Sigmoid colon (tissue), 7 donors: ENCODE measurements at places on chromosomes 3 and 15.
A peak's percentile ranks its signal among the peaks of the same experiment; 100 is the strongest.

- no peaks in the 10 kb centered on the region for H3K36me3 ChIP-seq
- no peaks in the 10 kb centered on the region for H3K27me3 ChIP-seq
- H3K27ac ChIP-seq: peak overlapping the region; percentile 62
- no peak for DNase-seq
- H3K4me1 ChIP-seq: peaks cover 35% of the 10 kb centered on the region
Measured at GRCh38 chr3:114846779-114847178, 300.3 kb downstream of the ZBTB20 start.

- H3K36me3 ChIP-seq: no peaks in the 10 kb centered on the region
- H3K4me1 ChIP-seq: no peaks in the 10 kb centered on the region
- DNase-seq: no peak
- no peak overlapping the region for H3K4me3 ChIP-seq
- H3K27me3 ChIP-seq: no peaks in the 10 kb centered on the region
Measured at GRCh38 chr3:69214241-69214640, 91.8 kb upstream of the LMOD3 start.

GRCh38 chr3:50264964-50265485 is 3.9 kb upstream of the SEMA3B start:
- no peaks in the 10 kb centered on the region for H3K36me3 ChIP-seq
- peak overlapping the region; percentile 93 for H3K27ac ChIP-seq
- H3K4me1 ChIP-seq: peaks cover 86% of the 10 kb centered on the region
- H3K4me3 ChIP-seq: no peak overlapping the region

DNA sequence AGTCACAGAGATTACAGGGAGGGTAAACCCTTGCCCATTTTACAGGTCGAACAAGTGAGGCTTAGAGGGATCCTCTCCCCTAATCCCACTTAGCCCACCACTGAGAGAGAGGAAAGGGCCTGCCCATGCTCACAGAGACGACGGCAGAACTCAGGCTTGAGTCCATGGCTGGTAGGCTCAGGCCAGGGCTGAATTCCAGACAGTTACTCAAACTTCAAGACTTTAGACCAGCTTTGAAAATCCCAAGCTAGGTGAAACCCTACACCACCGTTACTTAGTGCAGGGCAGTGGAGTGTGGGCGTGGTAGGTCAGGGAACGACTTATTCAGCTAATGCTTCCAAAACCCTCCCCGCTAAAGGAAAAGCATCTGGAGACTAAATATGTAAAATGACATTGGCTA is 16.4 kb downstream of the GRIP2 start:
- no peak overlapping the region for H3K4me3 ChIP-seq
- no peaks in the 10 kb centered on the region for H3K36me3 ChIP-seq
- no peaks in the 10 kb centered on the region for H3K27me3 ChIP-seq
- peaks cover 18% of the 10 kb centered on the region for H3K4me1 ChIP-seq
- peak; percentile 39 for DNase-seq
- H3K27ac ChIP-seq: no peak overlapping the region

DNA sequence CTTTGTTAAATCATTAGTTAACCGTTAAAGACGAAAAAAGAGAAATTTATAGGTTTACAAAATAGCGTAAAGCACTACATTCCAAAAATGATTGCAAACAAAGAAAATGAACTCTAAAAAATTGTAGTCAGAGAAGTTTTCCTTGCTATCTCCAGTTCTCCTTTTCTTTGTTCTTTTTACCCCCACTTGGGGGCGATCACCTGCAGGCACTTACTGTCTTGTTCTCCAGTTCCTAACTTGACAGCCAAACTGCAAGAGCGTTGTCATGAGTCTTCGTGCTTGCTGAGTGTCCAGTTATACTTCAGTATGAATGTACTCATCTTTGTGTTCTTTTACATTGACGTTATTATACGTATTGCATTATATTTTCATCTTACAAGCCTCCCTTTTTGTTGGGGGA is 54.5 kb downstream of the CHD2 start:
- H3K27me3 ChIP-seq: no peaks in the 10 kb centered on the region
- H3K27ac ChIP-seq: no peak overlapping the region
- no peak for DNase-seq
- H3K4me1 ChIP-seq: no peaks in the 10 kb centered on the region
- H3K4me3 ChIP-seq: no peak overlapping the region

- no peaks in the 10 kb centered on the region for H3K36me3 ChIP-seq
- H3K27ac ChIP-seq: peak overlapping the region; percentile 38
- H3K4me3 ChIP-seq: peak overlapping the region; percentile 58
- peaks cover 12% of the 10 kb centered on the region for H3K27me3 ChIP-seq
- no peak for DNase-seq
Measured at GRCh38 chr3:36381311-36381956, 1.1 kb downstream of the STAC start.

- H3K27ac ChIP-seq: peak overlapping the region; percentile 74
- DNase-seq: peak; percentile 92
- no peaks in the 10 kb centered on the region for H3K4me1 ChIP-seq
- no peaks in the 10 kb centered on the region for H3K27me3 ChIP-seq
- no peak overlapping the region for H3K4me3 ChIP-seq
Measured at GRCh38 chr3:150146991-150147761, 176.5 kb upstream of the PFN2 start.

GRCh38 chr15:34038871-34039789 is at the start of gene AVEN:
Gene AVEN, minus strand, starts transcription at chr15:34039204. Its CDS starts 158 bp downstream, at chr15:34039046.
- H3K36me3 ChIP-seq: no peaks in the 10 kb centered on the region
- peak; percentile 66 for DNase-seq
- H3K4me3 ChIP-seq: peak within 1 kb of the TSS; percentile 85

DNA sequence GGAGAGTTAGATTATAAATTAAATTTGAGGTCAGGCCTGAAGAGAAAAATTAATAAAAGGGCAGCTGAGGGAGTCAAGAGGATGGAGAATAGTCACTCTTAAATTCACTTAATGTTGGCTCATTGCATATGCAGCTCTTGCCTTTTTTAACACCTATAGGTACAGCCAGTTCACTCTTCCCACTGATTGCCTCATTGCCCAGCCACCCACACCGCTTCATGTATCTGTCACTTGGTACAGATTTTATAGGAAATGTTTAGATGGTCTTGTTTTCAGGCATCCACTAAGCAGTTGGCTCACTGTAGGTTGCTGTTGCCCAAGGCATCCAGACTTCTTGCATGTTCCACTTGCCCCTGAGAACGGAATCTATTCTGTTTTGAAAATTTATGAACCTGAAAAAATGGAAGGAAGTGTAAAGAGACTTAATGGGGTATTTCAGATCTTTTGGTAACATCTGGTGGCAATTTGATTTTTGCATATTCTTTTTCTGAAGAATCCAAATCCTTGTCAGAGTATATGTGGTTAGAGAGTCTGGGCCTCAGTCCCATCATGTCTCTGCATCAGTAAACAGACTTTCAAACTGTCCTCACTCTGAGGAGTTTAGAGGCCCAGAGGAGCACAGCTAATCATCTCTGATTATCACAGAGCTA is 151.9 kb downstream of the RBPMS2 start:
- peaks cover 45% of the 10 kb centered on the region for H3K4me1 ChIP-seq
- H3K27ac ChIP-seq: no peak overlapping the region
- DNase-seq: no peak
- H3K36me3 ChIP-seq: no peaks in the 10 kb centered on the region
- no peaks in the 10 kb centered on the region for H3K27me3 ChIP-seq

GRCh38 chr3:143604402-143605185 is 243.7 kb downstream of the SLC9A9 start:
- H3K27me3 ChIP-seq: no peaks in the 10 kb centered on the region
- no peak overlapping the region for H3K4me3 ChIP-seq
- no peak for DNase-seq
- no peak overlapping the region for H3K27ac ChIP-seq
- no peaks in the 10 kb centered on the region for H3K4me1 ChIP-seq
- H3K36me3 ChIP-seq: no peaks in the 10 kb centered on the region

- H3K4me1 ChIP-seq: peaks cover 31% of the 10 kb centered on the region
- H3K27me3 ChIP-seq: no peaks in the 10 kb centered on the region
- no peak overlapping the region for H3K4me3 ChIP-seq
- no peak for DNase-seq
- H3K36me3 ChIP-seq: no peaks in the 10 kb centered on the region
Measured at GRCh38 chr3:73056014-73056844, 5.2 kb upstream of the EBLN2 start.

DNA sequence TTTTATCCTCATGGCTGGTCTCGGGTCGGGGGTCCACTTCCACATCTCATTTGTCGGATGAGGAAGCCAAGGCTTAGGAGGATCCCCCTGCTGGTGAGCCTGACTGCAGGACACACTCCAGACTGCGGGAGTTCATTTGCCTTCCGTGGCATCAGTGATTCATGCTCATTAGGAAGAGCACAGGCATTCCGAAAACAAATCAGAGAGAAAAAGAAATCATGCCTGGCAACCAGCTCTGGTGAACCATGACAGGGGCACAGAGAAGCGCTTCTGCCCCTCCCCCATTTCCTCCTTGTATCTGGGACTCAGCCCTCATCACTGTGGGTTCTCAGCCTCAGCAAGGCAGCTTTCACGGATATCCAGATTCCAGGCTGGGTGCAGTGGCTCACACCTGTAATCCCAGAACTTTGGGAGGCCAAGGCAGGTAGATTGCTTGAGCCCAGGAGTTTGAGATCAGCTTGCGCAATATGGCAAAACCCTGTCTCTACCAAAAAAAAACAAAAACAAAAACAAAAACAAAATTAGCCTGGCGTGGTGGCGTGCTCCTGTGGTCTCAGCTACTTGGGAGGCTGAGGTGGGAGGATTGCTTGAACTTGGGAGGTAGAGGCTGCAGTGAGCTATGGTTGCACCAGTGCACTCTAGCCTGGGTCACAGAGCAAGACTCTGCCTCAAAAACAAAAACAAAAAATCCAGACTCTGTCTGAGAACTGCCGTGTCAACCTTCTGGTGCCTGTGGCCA is 28.4 kb downstream of the IRAK2 start:
- no peak overlapping the region for H3K4me3 ChIP-seq
- no peaks in the 10 kb centered on the region for H3K36me3 ChIP-seq
- no peaks in the 10 kb centered on the region for H3K4me1 ChIP-seq
- H3K27ac ChIP-seq: peak overlapping the region; percentile 86
- no peaks in the 10 kb centered on the region for H3K27me3 ChIP-seq

- H3K27me3 ChIP-seq: no peaks in the 10 kb centered on the region
- no peaks in the 10 kb centered on the region for H3K36me3 ChIP-seq
- H3K4me3 ChIP-seq: no peak overlapping the region
Measured at GRCh38 chr3:21533002-21533401, 218.0 kb downstream of the ZNF385D start.

- no peak overlapping the region for H3K4me3 ChIP-seq
- H3K4me1 ChIP-seq: peaks cover 44% of the 10 kb centered on the region
- H3K36me3 ChIP-seq: no peaks in the 10 kb centered on the region
- H3K27me3 ChIP-seq: no peaks in the 10 kb centered on the region
- peak; percentile 78 for DNase-seq
Measured at GRCh38 chr15:90154861-90155626, 46.1 kb upstream of the SEMA4B start.

GRCh38 chr3:134104031-134104430 is 74.3 kb upstream of the SLCO2A1 start:
- H3K4me3 ChIP-seq: no peak overlapping the region
- no peaks in the 10 kb centered on the region for H3K36me3 ChIP-seq
- H3K27me3 ChIP-seq: no peaks in the 10 kb centered on the region
- DNase-seq: no peak
- no peak overlapping the region for H3K27ac ChIP-seq

GRCh38 chr15:33720952-33721351 is 247.3 kb upstream of the CHRM5 start:
- no peak overlapping the region for H3K4me3 ChIP-seq
- H3K4me1 ChIP-seq: no peaks in the 10 kb centered on the region
- no peak overlapping the region for H3K27ac ChIP-seq
- no peak for DNase-seq

DNA sequence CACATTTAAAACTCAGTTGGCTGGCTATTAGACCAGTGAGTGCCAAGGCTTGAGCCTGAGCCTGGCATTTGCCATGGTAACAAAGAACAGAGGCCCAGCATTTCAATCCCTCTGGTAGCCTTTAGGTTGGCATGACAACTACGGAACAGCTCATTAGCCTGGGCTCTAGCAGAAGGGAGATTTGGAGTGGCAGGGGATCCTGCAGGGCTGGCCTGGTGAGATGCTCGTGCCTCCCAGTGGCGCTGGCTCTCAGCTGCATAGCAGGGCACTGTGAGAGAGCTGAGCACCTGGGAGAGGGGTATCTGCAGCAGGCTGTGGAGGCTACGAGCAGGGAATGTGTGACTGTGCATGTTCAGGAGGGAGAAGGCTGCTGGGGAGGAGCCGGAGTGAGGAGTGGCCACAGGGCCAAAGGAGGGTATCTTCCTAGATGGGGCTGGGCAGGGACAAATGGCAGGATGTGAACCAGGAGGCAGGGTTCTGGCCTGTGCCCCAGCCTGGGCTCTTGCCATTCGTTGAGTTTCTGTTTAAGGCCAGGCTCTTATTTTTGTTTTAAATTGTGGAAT is 5.6 kb upstream of the ABTB1 start:
- DNase-seq: no peak
- H3K27me3 ChIP-seq: no peaks in the 10 kb centered on the region
- H3K27ac ChIP-seq: no peak overlapping the region
- H3K4me1 ChIP-seq: no peaks in the 10 kb centered on the region
- H3K4me3 ChIP-seq: no peak overlapping the region
- H3K36me3 ChIP-seq: no peaks in the 10 kb centered on the region

GRCh38 chr3:139443186-139443585 is 33.1 kb downstream of the RBP2 start:
- no peaks in the 10 kb centered on the region for H3K4me1 ChIP-seq
- no peaks in the 10 kb centered on the region for H3K27me3 ChIP-seq
- H3K36me3 ChIP-seq: no peaks in the 10 kb centered on the region
- no peak overlapping the region for H3K4me3 ChIP-seq

DNA sequence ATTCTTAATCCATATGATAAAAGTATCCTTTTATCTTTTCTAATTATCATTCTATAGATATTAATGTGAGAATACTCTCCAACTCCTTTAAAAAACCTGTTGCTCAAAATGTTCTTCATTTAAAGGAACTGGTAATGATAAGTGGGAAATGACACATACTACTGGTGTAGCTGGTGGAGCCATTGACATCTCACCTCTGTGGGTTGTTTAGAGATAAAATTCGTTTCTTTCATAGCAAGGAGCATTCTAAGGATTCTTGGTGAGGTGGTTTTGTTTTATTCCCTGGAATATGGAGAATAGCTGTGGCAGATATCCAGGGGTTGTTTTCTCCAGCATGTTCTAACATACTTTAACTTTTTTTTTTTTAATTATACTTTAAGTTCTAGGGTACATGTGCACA is 299.8 kb upstream of the THBS1 start:
- H3K4me1 ChIP-seq: no peaks in the 10 kb centered on the region
- DNase-seq: no peak
- no peak overlapping the region for H3K4me3 ChIP-seq
- H3K27me3 ChIP-seq: no peaks in the 10 kb centered on the region

DNA sequence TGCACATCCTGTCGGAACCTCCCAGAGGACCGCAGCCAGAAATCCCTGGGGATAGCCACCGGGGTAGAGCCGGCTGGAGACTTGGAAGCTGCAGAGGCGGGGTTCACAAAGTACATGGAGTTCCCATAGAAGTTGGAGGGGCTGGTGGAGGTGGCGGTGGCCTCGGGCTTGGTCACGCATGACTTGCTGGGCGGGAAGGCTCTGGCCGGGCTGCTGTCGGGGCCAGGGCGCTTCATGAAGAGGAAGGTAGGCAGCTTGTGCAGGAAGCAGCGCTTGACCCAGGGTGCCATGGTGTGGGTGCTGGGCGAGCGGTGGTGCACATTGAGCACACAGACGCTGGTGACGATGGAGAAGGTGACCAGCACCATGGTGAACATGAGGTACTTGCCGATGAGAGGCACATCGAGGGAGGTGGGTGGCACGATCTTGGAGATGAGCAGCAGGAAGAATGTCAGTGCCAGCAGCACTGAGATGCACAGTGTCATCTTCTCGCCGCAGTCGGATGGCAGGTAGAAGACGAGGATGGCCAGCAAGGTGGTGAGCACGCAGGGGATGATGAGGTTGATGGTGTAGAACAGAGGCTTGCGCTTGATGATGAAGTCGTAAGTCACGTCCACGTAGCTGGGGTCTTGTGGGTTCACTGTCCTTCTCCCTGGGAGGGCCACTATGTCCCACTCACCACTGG is 8.4 kb upstream of the CHRNA3 start:
- no peaks in the 10 kb centered on the region for H3K4me1 ChIP-seq
- no peak overlapping the region for H3K4me3 ChIP-seq
- H3K36me3 ChIP-seq: no peaks in the 10 kb centered on the region
